ENCODE measurements at places on chromosomes 4 and X. TPM values are rescaled to one million over a fixed set of nuclear protein-coding genes. Genes with fewer than 3 reads are reported as not detected.

- no peak overlapping the region for H3K4me3 ChIP-seq
- no peaks in the 10 kb centered on the region for H3K36me3 ChIP-seq
- H3K27ac ChIP-seq: no peak overlapping the region
- H3K4me1 ChIP-seq: no peaks in the 10 kb centered on the region
- no peaks in the 10 kb centered on the region for H3K27me3 ChIP-seq
Measured at GRCh38 chr4:98677799-98678198, 19.4 kb upstream of the TSPAN5 start.

GRCh38 chrX:37364666-37365065, 15.5 kb downstream of the PRRG1 start:
- H3K27ac ChIP-seq: no peak overlapping the region
- H3K36me3 ChIP-seq: no peaks in the 10 kb centered on the region
- DNase-seq: no peak
- H3K27me3 ChIP-seq: no peaks in the 10 kb centered on the region
- H3K4me1 ChIP-seq: no peaks in the 10 kb centered on the region

- H3K4me1 ChIP-seq: no peaks in the 10 kb centered on the region
- H3K27me3 ChIP-seq: no peaks in the 10 kb centered on the region
- no peak overlapping the region for H3K27ac ChIP-seq
- no peaks in the 10 kb centered on the region for H3K36me3 ChIP-seq
- no peak overlapping the region for H3K4me3 ChIP-seq
Measured at GRCh38 chr4:7761312-7761711, 178.3 kb downstream of the AFAP1 start.

GRCh38 chr4:183485411-183486160, 19.3 kb upstream of the ING2 start:
- no peaks in the 10 kb centered on the region for H3K36me3 ChIP-seq
- no peaks in the 10 kb centered on the region for H3K4me1 ChIP-seq
- H3K4me3 ChIP-seq: no peak overlapping the region
- no peak overlapping the region for H3K27ac ChIP-seq
- no peaks in the 10 kb centered on the region for H3K27me3 ChIP-seq

- H3K4me3 ChIP-seq: no peak overlapping the region
- DNase-seq: no peak
- no peaks in the 10 kb centered on the region for H3K36me3 ChIP-seq
Measured at GRCh38 chrX:46791927-46792809, 33.2 kb upstream of the SLC9A7 start.

The TLR6 gene
- total RNA-seq: 1.2 TPM

The SPANXD gene
- total RNA-seq: not detected

The PAGE5 gene
- 28.7 TPM for total RNA-seq

The SMR3B gene
- total RNA-seq: 4.8 TPM

Measured in testis (tissue), 5 donors.